Activated CD4-positive, alpha-beta T cell treated with anti-CD3 and anti-CD28 coated beads, Interleukin-2, amount 10 ng/mL, durations not matched to agents 7 days and 5 days (primary cell): ENCODE measurements at places on chromosomes 11 and 22.

- peak; percentile 27 for DNase-seq
These were observed 1348.2 kb upstream of the RAG2 start for GRCh38 chr11:37946155-37946766.

DNA sequence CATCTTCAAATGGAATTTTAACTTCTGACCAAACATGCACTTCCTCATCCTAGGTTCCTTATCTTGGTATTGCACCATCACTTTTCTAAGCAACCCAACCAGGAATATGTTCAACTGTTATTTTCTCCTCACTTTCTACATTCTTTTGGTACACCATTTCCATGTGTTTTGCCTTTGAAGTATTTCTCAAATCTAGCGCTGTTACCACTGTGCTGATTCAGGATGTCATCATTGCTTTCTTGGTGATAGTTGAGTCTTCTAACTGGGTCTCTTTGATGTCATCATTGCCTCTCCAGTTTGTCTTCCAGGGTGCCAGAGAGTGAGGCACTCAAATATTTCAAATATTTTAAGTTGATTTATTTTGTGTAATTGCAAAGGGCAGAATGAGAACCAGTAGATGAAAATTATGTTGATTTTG, 47.5 kb downstream of the HORMAD2 start:
- no peak for DNase-seq

DNA sequence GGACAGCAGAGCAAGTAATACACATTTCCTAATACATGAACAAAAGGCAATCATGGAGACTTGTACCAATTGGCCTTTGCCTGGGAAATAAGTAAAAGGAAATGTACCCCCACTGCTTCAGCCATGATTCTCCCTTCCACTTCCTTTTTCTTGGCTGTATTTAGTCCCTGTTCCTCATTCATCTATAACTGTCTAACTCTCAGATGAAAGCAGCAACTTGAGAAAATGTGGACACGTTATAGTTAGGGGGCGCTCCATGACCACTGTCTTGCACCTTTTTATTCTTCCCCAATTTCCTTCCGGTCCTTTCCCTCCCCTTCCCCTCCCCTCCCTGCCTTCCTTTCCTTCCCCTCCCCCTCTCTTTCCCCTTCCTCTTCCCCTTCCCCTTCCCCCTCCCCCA, 61.3 kb upstream of the BARX2 start:
- no peak for DNase-seq

DNA sequence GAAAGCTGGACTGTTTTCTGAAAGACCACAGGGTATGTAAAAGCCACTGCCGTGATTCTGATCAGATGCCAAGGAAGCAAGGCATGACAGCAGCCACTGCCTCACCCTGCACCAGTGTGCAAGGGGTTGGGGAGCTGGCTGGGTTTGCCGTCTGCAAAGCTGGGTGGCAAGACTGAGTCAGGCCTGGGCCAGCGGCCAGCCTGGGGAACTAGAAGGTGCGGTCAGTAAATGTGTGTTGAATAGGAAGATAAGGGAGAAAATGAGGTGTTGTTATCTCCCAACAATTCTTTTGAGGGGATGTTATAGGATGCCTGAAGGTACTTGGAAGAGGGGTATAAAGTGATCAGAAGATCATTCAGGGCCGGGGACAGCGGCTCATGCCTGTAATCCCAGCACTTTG, 8.0 kb downstream of the VSTM5 start:
- no peak for DNase-seq

- no peak for DNase-seq
These were observed 53.2 kb upstream of the CDON start for GRCh38 chr11:126115816-126116331.

GRCh38 chr11:123034597-123034996, 27.3 kb downstream of the HSPA8 start:
- DNase-seq = no peak

DNA sequence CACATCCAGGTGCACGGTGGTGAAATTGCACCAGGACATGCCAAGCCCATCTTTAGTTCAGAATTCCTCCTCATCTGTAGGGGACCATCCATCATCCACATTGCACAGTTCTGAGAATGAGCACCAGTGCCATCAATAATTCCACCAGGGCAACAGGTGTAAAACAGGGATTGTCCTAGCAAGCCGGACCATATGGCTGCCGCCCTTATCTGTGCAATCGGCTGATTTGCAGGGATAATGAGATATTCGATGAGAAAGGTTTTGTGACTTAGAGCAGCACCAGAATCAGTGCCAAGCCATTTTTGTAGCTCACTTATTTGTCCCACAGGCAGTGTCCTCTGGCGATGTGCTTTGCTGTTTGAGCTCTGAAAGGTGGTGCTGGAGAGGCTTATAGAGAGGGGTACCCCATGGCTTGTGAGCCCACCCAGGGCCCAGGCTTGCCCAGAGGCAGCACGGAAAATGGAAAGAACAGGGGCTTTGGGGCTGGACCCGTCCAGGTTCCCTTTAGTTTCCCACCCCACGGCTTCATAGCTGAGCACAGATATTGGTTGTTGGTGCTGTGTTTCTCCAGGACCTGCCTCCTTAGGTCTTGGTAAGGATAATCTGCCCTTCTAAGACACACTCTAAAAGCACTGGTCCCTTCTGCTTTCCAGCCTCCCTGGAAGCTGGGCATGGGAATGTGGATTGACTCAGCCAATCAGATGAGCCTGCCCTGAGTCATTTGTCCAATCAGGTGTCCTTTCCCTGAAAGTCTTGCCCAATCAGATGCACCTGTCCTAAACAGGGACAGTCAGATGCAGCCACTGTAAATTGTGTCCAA, 84.0 kb upstream of the SHANK2 start:
- DNase-seq = no peak

DNA sequence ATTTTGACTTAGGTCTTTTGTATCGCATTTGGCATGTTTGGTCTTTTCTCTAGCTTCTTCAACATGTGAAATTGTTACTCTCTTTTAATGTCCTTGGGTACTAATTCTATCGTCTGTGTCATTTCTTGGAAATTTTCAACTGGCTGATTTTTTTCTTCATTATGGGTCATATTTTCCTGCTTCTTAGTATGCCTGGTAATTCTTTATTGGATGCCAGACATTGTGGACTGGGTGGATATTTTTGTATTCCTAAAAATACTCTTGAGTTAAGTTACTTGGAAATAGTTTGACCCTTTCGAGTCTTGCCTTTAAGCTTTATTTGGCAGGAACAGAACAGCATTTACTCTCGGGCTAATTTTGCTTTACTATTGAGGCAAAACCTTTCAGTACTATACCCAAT, 140.1 kb downstream of the ETS1 start:
- DNase-seq = no peak

DNA sequence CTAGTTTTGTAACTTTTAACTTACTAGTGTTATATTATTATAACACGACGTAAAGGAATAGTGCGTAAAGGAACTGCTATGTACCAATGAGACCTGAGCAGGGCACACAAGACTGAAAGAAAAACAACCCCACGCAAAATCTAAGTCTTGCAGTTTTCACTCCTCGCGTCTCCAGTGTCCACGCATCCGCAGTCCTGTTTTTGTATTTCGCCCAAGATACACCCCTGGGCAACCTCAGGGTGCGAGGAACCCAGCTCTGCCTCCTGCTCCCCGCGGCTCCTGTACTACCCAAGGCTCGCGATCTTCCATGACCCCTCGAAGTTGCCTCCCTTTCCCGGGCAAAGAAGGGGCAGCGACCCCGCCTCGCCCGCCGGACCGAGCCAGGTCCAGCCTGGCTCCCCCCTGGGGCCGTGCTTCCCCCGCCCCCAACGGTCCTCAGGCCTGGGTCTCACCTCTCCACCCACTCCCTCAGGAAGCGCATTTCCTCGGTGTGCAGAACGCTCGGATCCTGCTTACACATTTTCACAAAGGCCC, 393 bp downstream of the ST13 start:
- peak; percentile 41 for DNase-seq

DNA sequence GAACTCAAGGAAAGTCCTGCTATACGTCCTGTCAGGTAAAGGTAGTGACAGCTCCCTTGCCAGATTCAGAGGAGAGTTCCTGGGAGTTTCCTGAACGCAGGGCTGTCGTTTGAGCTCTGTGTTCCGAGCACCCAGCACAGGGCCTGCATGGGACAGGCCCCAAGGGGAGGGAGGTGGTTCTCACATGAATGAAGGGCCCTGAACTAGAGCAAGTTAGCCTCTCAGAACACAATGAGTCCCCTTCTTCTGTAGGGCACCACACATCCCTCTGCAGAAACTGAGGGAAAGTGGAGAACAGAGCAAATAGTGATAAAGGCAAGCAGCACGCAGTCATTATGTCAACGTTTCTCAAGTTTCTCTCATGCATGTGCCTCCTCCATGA, 35.3 kb downstream of the NEU3 start:
- DNase-seq = no peak

DNA sequence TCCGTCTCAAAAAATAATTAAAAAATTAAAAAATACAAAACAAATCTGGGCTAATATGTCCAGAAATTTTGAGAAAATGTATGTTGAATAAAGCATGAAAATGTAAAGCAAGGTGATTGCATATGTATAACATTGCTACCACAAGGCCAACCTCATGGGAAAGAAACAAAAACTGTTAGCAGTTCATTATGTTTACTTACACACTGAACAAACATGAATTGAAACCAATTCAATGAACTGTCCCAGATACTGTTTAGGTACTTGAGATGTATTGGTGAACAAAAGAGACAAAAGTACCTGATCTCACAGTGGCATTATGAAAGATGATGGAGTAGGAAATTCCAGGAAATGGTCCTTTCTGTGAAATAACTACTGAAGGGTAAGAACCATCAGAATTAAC, 43.8 kb upstream of the IGLL5 start:
- DNase-seq = no peak

DNA sequence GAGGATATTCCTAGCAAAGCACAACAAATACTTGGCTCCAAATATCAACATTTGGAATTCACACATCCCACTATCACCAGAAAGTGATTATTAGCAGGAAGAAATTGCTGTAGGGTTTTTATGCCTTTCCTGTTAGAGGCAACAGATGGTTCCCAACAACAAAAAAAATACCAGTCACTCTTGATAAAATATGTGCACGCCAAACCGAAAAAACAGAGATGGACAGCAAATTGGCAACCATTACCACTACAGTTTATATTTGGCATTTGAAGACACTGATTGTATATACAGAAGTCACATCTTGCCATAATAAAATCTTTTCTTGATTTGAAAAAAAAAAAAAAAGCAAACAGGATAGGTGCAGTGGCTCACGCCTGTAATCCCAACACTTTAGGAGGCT, 78.2 kb downstream of the TMPRSS5 start:
- DNase-seq = no peak

DNA sequence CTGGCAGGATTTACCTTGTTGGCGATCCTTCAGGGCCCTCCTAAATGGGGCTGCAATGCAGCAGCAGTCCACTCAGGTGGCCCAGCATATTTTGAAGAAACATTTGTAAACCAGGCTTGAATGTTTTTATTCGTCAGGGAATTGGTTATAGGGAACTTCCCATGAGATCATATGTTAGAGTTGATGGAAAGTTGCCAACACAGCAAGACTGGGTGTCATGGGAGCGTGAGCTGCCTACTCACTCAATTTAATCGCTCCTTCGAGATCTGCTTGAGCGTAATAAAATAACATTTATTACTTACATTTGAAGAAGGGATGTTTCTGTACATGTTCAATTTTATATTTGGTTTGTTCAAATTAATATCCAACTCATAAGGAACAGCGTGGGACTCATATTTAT, 19.4 kb downstream of the OR2AT4 start:
- no peak for DNase-seq

GRCh38 chr11:61002598-61002997, 31.1 kb downstream of the CD6 start:
- no peak for DNase-seq

- DNase-seq = no peak
These were observed 117.8 kb upstream of the C11orf87 start for GRCh38 chr11:109304159-109304558.

GRCh38 chr11:11975201-11976092, 33.0 kb downstream of the DKK3 start:
- no peak for DNase-seq

GRCh38 chr11:34613552-34614056, 7.3 kb upstream of the EHF start:
- no peak for DNase-seq

- DNase-seq = no peak
These were observed 62.2 kb downstream of the BCR start for GRCh38 chr22:23242473-23243001.

GRCh38 chr11:112925516-112926310, 35.5 kb upstream of the NCAM1 start:
- no peak for DNase-seq

DNA sequence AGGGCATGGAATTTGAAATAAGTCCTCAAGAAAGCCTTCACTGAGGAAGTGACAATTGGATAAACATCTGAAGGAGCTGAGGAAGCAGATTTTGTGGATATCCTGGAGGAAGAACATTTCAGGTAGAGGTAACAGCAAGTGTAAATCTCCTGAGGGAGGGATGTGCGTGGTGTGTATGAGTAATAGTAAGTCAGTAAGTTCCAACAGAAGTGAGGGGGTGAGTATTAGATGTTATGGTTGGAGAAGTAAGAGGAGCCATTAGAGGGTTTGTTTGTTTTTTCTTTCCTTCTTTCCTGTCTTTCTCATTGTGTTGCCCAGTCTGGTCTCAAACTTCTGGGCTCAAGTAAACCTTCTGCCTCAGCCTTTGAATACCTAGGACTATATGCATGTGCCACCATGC, 29.0 kb downstream of the ANKRD42 start:
- no peak for DNase-seq

DNA sequence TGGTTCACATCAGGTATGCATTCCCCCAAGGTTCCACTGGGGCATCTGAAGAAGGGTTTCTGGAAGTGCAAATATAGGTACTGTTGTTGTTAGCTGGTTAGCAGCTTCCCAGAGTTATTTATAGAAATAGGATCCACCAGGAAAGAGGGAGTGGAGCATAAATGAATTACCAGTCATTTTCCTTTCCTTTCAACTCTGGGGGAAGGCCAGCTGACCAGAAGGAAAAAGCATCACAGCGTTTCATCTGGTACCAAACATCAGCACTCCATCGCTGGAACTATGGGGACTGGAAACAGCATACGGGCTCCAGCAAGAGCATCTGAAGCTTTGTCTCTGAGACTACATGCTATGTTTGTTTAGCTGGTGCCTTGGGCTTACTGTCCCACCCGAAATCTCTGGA, 378.2 kb upstream of the NARS2 start:
- no peak for DNase-seq

- no peak for DNase-seq
These were observed 57.7 kb upstream of the BDNF start for GRCh38 chr11:27757953-27758352.

GRCh38 chr22:21020802-21021429, 6.0 kb downstream of the P2RX6 start:
- DNase-seq = peak; percentile 43

GRCh38 chr11:128548649-128549255, 38.6 kb downstream of the ETS1 start:
- DNase-seq = peak; percentile 28

DNA sequence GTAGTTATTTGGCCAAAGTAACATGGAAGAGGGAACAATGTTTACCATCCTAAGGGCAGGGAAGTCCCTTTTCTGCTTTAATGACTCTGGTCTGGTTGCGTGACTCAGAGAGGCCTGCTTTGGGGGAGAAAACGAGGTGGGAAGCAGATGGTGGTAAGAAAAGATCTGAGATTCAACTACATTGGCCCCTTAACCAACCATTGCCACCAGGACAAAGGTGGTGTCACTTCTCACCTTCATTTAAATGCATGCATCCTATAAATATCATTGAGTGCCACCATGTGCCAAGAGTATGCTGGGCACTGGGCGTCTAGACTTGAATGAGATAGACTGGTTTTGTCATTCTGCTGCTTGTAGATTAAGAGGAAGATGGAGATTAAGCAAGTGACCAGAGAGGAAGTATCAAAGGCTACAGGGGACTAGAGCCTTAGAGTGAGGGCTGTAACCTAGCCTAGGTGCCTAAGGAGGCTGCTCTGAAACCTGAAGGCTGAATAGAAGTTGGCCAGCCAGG, 3.6 kb upstream of the SORL1 start:
- no peak for DNase-seq
